ENCODE measurements at places on chromosomes 5 and 9. TPM values are rescaled to one million over a fixed set of nuclear protein-coding genes. Genes with fewer than 3 reads are reported as not detected.

The RNF180 gene
- total RNA-seq, result under 0.01 TPM

The ADAMTS19 gene
- total RNA-seq, result not detected

The CD14 gene
- total RNA-seq, result 0.96 TPM

The ADAM19 gene
- 15.6 TPM for total RNA-seq

DNA sequence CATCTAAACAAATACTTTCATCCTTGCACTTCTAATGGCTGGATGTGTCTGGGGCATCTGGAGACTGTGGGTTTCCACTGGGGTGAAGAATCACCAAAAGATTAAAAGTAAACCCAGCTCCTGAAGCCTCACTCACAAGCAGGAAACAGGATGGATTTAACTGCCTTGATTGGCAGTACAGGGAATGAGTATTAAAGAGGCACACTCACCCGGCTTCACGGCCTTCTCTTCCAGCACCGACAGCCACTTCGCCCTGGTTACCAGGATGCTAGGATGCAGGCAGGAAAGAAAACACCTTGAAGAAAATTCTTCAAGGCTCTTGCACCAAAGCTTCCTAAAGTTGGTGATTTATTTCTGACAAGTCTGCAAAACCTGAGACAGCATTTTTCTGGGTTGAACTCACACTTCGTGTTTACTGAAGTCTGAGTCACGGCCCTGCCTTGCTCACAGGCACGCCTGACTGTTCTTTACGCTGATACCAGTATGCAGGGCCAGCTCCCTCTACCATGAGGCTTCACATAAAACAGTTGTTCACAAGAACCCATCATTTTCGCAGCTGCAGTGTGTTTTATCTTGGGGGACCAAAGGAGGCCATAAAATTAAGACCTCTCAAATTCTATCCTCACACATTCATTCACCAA is 56.5 kb upstream of the ZNF354A start:
- DNase-seq, result peak; percentile 83

DNA sequence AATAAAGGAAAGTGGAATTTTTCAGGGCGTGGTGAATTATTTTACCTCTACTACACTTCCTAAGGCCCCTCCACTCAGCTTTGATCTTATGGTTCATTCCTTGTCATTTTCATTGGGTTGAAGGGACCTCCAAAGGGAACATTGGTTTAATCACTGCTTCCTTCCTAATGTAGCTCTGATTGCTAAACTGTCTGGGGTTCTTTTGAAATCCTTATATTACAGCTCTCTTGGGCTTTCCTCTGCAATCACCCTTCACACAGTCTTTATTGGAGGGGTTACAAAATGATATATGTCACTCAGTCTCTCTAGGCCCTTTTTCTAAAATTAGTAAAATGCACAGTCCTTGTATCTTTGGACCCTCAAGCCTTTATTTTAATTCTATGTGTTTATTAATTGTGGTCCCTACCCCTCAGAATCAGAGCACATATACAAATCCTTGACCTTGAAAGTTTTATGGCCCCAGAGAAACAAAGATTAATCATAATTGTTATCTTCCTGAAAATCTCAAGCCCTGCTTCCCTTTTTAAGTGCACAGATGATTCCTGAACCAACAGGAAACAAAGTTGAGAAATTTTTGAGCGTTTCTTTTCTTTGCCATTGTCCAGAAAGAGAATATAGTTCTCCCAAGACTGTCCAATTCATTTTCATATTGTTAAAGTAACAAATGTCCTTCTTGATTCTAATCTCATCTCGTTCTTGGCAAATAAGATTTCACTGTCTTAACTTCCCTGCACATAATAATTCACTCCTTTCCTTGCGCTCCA is 330.0 kb downstream of the ARRDC3 start:
- DNase-seq, result no peak

- DNase-seq, result no peak
Observed at GRCh38 chr9:29336281-29336680, 1763.0 kb upstream of the C9orf72 start.

GRCh38 chr5:96379896-96380295 is 53.2 kb downstream of the PCSK1 start:
- no peak for DNase-seq

DNA sequence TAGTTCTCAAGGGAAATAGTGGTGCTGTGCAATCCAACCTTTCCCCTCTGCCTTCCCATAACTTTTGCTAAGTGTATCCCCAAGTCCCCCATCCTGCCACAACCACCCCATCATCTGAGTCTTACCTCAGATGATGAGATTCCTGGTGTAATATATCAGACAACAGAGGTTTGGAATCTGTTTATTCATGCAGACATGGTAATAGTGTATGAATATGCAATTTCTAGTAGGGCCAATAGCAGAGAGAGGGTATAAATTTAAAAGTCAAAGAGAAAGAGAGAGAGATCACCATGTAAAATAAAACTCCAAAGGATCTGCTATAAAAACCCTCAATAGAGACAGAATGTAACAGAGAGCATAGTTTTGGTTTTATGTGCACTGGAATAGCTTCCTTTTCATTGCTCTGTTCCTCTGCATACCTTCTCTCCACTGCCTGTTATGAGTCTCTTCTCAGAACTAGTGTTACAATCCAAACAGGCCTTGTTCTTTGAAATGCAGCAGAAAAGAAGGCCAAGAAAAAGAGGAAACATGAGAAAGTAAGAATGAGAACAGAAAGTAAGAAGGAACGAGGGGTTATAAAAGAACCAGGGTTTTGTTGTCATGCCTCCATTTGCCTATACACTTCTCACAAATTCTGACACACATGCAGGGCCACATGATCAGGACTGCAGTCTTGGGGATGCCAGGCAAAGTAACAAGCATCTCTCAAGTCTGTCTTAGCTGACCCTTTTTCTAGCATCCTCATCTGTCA is 278.0 kb downstream of the CETN3 start:
- no peak for DNase-seq

- DNase-seq, result peak; percentile 0
Observed at GRCh38 chr9:73577848-73578247, 426.2 kb downstream of the ANXA1 start.
